Dermis microvascular lymphatic vessel endothelial cell (primary cell): ENCODE measurements at places on chromosomes 4 and X. TPM values are rescaled to one million over a fixed set of nuclear protein-coding genes. Genes with fewer than 3 reads are reported as not detected.

EMCN gene
- 44.3 and 54.9 TPM in 2 replicates for total RNA-seq

GRCh38 chr4:6204871-6205566 is 4.7 kb upstream of the JAKMIP1 start:
- DNase-seq, result no peak

DNA sequence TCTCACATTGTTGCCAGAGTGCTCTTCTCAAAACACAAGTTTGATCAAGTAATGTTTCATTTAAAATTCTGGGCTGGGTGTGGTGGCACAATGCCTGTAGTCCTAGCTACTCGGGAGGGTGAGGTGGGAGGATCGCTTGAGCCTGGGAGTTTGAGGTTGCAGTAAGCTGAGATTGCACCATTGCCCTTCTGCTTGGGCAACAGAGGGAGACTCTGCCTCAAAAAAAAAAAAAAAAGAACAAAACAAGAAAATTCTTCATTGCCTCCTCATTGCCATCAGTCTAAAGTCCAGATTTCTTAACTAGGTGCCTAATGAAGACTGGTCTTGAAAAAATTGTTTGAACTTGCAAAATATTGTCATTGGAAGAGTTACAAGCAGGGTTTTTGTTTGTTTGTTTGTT is 120.1 kb downstream of the MFAP3L start:
- no peak for DNase-seq

DNA sequence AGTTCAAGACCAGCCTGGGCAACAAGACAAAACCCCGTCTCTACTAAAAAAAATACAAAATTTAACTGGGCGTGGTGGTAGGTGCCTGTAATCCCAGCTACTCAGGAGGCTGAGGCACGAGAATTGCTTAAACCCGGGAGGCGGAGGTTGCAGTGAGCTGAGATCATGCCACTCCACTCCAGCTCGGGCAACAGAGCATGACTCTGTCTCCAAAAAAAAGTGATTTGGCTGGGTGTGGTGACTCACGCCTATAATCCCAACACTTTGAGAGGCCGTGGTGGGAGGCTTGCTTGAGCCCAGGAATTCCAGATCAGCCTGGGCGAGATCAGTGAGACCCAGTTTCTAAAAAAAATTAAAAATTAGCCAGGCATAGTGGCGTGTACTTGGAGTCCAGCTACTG is 4.1 kb downstream of the OPHN1 start:
- DNase-seq, result no peak

DNA sequence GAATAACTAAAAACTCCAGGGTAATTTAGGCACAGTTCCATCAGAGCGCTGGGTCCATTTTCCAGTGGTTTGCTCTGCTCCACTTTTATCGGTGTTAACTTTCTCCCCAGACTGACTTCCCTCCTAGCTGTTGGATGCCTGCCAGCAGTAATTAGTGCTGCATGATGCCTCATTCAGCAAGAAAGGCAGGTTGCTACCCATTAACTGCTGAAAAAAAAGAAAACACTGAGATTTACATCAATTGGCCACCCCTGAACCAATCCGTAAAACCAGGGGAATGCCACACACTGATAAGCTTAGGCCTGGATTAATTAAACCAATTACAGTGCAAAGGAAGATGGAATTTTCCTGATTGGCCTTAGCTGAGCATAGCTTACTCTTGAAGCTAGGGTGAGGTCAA is 182.4 kb upstream of the CXXC4 start:
- no peak for DNase-seq
